Stimulated activated CD8-positive, alpha-beta memory T cell treated with anti-CD3 and anti-CD28 coated beads, Interleukin-7, amount 100 ng/mL, for 4 hours (primary cell): ENCODE measurements at places on chromosomes 3 and 15.

DNA sequence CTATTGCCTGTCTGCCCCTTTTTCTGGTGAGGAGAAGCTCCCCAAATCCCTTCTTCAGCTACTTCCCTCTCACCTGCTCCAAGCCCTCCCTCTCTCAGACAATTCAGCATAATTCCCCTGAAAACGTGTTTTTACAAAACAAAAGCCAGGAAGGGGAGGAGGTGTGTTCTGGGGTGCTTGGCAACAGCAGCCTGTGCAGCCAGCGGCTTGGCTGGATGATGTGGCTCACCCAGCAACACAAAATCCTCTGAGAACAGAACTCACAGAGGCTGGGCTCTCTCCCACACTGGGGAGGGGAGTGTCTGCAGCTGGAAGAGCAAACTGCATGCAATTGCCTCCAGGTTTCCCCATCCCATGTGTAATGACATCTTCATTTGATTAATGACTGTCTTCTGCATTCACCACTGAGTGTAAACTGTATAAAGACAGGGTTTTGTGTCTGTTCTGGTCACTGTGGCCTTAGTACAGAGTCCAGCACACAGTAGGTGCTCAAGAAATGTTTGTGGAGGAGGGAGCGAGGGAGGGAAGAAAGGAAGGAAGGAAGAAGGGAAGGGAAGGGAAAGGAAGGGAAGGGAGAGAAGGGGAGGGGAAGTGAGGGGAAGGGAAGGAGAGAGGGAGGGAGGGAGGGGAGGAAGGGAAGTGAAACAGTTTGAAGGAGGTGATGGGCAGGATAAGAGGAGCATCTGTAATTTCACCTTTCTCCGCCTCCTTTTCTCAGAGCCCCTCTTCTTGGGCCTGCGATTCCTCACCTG is 70.1 kb upstream of the GLCE start:
- no peak for DNase-seq

DNA sequence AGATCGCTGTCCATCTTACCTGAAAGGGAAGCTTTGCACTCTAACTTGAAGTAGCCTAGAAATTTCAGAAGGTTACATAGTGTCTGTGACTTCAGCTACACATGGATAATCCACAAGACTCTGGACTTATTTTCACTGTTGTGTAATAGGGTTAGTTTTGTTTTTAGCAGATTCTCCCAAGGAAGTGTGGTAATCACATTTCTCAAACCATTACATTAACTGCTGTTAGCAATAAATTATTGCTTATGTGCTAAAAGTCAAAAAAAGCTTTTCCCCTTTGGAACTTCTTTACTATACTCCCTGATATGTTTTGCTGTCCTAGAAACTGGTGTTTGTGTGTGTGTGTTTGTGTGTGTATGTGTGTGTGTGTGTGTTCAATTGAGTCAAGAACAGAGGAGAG is 351.8 kb upstream of the TPRG1 start:
- no peak for DNase-seq

GRCh38 chr3:195184716-195185421 is 86.1 kb downstream of the XXYLT1 start:
- DNase-seq: no peak

DNA sequence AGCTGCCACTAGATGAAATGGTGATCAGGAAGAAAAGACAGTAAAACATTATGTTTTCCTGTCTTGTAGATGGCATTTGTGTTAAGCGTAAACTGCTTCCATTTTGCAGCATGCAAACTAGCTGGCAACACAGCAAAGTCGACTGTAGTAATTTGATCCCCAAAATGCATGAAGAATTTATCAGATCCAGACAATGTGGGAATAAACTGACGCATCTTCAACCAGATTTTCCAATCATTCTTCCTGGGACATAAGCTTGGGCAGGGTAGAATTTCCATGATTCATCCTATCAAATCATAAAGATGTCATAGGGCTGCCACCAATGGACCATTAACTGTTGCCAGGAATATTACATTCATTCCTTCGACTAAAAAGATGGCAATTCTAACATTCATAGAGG is 260.3 kb downstream of the ERC2 start:
- no peak for DNase-seq

GRCh38 chr15:62745621-62746225 is 296.8 kb upstream of the TPM1 start:
- DNase-seq: no peak

DNA sequence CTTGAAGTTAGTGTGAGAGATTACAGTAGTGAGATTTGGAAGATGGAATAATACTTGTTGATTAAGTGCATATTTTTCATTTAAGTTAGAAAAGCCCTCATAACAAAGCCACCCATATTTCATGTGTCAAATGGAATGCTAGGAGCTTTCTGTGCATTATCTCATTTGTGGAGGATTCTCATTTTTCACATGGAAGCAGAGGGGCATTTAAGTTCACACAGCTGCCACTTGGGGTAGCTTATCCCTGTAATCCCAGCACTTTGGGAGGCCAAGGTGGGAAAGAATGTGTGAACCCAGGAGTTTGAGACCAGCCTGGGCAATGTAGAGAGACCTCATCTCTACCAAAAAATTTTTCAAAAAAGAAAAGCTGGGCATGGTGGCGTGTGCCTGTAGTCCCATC is 55.2 kb downstream of the RAB7A start:
- no peak for DNase-seq

DNA sequence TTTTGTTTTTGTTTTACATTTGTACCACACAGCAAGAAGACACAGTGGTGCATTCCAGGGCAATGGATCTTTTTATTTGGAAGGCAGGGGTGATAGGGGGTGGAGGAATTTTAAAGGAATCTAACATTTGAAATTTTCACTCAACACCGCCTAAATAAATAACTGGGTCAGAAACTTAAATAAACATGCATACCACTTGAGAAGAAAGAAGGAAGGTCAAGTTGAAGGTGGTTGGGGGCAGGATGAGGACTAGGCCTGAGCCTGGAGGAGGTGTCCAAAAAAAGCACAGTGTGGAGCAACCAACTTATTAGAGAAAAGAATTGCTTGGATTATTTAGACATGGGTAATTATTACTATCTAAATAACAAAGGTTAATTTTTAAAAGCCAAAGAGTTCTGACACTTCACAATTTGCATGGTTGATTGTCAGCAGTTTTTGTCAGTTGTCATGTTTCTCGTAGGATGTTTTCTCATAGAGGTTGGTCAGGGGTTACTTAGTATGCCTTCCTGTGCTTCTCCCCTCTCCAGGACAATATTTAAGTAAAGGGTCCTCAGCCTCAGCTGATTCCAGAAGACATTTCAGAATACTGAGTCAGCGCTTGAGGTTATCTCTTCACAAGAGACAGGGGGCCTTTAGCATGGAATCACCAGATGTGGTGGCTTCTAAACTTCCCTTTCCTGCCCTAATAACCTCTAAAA is 173.7 kb upstream of the SLC2A2 start:
- DNase-seq: no peak

DNA sequence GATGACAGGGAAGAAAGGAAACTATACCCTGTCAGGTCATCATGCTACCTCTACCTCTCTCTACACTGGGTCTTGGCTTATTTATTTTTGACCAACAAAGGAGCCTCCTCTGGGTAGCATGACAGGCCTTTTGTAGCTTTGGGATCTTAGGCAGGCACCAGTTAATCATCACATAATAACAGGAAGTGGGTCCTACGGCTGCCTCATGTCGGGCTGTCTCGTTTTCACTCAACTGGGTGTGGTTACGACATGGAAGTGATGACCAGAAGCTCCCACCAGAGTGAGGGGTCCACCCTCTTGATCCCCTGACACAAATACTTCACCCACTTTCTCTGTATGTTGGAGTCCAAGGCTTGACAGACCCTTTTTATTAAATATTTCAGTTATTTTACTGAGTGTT is 105.3 kb downstream of the CD47 start:
- DNase-seq: no peak

DNA sequence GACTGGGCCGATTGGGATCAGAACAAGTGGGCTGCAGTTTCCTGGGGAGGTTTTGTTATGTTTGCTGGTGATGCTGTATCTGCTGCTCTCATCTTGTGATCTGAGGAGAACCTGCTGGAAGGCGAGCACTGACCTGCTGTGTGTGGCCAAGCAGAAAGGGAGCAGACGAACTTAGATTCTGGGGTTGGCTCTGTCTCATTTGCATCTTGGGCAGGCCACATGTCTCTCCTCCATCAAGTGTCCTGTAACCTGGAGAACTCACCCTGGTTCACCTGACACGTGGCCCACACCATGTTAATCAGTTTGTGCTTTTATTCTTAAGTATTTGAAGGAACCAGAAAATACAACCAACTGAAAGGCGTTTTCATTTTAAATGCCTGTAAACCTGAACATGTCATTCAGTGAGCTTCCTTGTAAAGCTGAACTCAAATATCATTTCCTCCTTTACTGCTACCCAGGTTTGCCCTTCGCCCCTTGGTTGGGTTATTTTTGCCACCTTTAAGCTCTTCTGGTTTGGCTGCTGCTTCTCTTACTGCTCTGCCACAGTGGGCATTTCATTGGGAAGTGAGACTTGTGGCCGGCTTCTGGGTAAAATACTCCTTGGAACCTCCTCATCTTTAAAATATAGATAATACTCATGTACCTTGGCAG is 33.5 kb upstream of the TRAK1 start:
- DNase-seq: no peak
